ENCODE measurements at places on chromosomes 3 and 15.

DNA sequence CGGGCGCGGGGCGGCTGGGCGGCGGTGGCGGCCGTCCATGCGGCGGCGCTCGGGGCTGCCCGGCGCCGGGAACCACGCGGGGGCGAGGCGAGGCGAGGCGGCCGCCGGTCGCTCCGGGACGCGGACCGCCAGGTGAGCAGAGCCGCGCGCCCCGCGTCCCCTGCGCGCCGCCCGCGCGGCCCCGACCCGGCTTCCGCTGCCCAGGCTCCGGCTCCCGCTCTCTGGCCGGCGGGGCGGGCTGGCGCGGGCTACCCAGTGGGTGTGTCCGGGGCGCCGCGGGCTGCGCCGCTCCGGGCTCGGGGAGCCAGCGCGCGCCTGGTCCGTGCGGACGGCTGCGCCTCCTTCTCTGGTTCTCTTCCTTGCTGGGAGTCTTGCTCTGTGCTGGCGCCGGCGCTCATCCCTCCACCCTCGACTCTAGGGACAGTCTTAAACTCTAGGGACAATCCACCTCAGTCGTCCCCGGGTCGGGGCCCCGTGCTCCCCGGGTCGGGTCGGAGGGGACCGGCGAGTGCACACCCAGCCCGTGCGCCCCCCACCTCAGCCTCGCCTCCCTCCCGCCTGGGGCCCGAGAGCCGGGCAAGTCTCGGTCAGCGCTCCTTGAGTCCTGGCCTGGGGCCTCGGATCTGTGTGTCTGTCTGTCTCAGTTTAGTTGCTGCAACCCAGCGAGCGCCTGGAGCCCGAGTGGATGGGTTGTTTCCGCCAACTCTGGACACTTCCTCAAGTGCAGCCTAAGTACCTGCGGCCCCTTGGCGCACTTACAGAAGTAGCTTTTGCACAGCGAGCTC lies 488 bp downstream of the THSD4 start:
- DNase-seq, result no peak

DNA sequence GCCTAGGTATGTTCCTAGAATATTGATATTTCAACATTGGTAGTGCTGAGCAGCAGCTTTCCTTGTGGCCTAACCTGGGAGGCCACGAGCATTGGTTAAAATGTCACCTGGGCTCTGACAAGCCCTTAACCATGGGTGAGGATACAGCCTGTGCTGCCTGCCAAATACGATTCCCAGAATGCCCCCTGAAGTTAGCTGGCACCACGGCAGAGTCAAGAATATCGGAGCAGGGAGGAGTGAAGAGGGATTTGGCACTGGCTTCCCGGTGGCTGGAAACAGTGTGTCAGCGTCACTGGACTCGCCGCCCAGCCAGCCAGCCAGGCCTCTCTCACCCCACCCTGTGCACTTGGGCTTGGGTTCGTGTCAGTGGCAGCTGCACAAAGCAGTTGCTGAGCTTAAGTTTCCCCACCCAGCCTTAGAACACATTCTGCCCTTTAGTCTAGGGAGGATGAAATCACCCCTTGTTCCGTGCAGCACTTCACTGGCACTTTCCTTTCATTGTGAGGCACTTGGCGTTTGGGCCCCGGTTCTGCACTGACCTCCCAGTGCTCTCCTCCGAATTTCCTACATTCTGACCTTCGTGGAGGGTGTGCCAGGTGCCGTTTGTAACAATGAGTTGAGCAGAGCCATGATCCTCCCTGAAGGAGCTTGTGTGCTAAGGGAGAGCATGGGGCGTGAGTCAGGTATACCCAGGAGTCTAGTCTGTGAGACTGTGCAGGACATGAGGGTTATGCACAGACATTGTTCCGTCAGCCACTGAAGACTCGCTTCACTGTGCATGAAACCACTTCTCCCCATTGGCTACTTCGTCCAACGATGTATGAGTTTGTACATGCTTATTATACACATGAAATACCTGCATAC lies 152.8 kb upstream of the BHLHE40 start:
- no peak for DNase-seq

GRCh38 chr15:91956026-91956723 lies 102.7 kb downstream of the SLCO3A1 start:
- no peak for DNase-seq

GRCh38 chr15:79849789-79850188 lies 47.0 kb downstream of the MTHFS start:
- DNase-seq, result no peak

GRCh38 chr3:29270752-29271151 lies 10.1 kb upstream of the RBMS3 start:
- no peak for DNase-seq

GRCh38 chr3:52032702-52033408 lies 23.5 kb downstream of the DUSP7 start:
- no peak for DNase-seq

DNA sequence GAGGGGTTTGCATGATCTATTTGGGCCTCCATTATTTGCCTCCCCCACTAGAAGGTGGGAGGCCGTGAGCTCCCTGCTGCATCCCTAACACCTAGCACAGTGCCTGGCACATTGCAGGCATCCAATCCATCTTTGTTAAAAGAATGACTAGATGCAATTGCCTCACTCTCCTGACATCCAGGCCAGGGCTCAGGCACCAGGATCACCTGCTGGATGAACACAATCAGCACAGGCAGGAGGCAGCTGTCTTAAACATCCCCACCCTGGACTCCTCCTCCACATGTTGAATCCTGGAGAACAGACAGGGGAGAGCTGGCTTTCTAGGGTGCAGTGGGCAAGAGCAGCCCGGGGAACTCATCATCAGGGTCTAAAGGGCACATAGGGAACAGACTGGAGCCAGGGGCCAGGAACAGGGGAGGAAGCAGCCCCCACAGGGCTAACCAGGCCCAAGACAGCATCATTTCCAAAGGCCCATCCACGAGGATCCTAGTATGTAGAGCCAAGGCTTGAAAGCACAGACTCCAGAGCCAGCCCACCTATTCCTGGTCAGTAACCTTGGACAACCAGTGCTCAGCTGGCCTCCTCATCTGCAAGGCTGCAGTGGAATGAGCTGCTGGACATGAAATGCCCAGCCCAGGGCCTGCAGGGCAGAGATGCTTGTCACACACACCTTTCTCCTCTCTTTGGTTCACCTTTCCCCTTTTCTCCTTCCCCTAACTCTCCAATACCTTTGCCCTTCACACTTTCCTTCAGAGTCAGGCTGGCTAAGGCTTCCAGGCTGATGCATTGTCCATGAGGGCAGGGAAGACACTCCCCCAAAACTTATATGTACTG lies 254.4 kb upstream of the TLE3 start:
- DNase-seq, result no peak

DNA sequence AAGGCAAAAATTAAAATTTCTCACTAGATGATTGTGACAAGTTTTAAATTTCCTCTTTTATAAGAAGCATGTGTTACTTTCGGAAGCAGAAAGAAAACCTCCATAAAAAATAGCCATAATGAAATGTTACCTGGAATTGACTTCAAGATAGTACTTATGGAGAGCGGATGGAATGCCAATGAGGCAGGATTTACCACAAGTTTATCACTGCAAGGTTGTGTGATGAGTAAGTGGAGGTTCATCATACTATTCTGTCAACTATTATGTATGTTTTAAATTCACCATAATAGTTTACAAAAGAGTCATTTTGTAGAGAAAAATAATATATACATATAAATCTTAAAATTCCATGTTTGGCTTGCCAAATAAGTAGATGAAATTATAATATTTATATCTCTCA lies 230.3 kb downstream of the SCAPER start:
- DNase-seq, result no peak

GRCh38 chr3:135929670-135930069 lies 35.9 kb upstream of the PPP2R3A start:
- no peak for DNase-seq

DNA sequence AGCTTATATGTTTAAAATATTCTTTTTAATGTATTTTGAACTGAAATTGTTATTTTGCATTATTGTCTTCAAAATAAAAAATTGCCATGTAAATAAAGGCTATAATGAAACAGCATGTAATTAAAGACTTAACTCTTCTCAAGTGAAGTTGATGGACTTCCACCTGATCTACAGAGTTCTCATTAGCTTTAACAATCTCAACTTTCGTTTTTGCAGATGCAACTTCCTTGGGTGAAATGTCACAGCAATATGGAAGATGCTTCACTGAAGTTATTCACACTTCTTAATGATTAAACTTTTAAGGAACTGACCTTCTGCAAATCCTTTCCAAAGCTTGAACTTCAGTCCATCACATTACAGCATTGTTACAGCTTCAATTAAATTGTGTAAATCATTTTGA lies 63.6 kb downstream of the OSTN start:
- DNase-seq, result no peak

DNA sequence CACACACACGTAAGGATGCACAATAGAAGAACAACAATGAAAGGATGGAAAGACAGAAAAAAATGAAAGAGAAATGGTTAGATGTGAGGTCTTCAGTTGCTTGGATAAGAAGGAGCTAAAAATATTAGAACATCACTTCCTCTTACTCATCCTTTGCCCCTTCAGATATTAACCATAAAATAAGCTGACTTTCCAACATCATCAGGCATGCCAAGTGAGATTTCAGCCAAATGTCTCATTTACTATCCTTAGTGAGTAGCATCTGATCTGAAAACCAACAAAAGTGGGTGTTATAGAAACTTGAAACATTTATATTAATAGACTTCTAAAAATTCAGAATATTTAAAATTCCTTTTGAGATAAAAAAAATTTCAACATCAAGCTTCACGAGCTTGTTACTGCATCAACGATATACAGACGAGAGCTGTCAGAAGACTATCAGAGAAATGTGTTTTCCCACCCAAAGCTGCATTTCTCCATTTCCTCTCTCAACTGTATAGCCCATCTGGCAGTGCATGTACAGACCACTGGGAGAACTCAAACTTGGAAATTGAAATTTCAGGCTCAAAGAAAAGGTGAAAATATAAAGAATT lies 25.4 kb upstream of the LSAMP start:
- no peak for DNase-seq

DNA sequence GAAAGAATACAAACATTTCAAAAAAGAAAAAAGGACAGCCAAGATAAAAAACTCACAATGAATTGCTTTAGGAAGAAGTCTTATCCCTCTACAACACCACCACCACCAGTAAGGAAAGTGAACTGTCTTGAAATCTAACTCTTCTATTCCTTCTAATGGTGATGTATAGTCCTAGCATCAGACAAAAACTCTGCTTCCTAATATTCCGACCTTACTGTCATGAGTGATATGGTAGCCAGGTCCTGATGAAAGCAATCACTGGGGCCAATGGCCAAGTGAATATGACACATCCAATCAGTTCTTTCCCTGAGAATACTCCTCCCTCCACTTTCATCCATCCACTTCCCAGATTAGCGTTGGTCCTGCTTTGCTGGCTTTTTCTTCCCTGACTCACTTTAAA lies 14.8 kb downstream of the GK5 start:
- DNase-seq, result no peak

GRCh38 chr3:175432376-175433025 lies 573.4 kb downstream of the NAALADL2 start:
- DNase-seq, result no peak

DNA sequence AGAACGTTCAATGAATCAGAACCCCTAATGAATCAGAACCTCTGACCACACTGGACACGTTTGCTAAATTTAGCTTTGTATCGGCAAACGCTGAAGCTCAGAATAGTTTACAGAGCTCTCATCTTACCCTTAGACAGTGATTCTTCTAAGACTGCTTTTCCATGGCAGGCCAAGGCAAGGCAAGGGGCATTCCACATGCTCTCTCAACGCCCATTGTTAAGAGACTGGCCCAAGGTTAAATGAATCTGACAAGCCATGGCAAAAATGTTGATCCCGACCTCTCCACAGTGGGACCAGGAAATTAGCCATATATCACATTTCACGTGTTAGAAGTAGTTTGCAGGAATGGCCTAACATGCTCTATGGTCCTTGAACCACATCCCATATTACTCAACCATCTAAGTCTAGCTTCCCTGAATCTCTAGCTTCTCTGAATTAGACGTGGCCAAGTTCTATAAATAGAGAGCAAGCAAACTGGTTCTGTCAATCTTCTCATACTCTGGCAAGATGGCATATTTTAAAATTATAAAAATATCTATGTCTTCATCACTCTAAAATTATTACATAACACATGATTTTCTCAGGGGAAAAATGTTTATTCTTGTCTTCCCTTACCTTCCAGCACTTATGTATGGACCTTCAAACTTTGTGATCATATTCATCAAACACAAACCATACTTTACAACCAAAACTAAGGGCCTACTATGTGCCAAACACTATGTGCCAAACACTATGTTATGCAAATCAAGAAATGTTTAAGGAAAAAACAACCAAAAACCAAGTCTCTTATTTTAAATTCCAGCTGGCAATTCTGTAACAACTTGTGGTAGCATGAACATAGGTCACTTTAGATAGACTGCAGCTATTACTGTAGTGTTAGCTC lies 54.3 kb downstream of the AAGAB start:
- DNase-seq, result no peak
